NCI-H2029 (cell line): ENCODE measurements at places on chromosomes 12 and 14.

DNA sequence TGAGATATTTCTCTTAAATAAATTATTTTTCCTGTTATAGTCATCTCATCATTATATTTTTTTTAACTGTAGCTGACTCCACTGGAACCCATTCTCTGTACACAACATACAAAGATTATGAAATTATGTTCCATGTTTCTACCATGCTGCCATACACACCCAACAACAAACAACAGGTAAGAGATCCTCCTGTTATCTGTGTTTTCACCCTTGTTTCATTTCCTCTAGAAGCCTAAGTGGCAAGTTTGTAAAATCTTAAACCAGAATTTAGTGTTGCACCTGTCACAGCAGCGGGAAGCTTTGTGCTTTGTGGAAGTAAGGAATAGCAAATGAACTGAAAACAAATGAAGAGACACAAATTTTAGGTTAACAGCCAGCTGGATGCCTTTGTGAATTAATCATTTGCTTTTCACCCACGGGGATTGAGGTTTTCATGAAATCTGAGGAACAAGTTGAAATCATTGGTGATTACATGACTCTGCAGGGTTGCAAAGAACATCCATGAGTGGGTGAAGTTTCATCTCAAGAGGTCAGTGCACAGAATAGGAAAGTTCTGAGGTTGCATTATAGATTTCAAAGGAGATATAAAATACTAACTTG is 273.9 kb upstream of the RGS6 start:
- DNase-seq = no peak

DNA sequence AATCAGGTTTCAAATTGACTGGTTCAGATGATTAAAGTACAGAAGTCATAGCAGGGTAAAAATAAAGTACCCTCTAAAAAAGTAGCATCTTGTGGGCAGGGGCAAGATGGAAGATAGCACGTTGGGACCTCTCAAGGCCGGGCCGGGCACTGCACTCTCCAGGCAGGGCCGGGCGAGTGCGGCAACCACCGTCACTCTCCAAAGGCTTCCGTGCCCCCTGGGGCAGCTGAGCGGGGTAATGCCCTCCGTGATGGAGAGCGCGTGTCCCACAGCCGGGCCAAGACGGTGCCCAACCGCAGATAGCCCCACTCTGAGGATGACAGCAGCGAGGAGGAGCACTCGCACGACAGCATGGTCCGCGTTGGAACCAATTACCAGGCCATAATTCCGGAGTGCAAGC is 8.6 kb upstream of the PLXNC1 start:
- DNase-seq = no peak

DNA sequence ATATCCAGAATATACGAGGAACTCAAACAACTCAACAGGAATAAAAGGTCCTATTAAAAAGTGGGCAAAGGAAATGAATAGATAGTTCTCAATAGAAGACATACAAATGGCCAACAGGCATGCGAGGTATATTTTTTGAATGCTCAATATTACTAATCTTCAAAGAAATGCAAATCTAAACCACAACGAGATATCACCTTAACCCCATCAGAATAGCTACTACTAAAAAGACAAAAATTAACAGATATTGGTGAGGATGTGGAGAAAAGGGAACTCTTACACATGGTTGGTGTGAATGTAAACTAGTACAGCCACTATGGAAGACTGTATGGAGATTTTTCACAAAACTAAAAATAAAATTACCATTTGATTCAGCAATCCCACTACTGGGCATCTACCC is 99.2 kb downstream of the TMEM260 start:
- no peak for DNase-seq

GRCh38 chr12:132162508-132163031 is 18.3 kb downstream of the NOC4L start:
- DNase-seq = no peak

DNA sequence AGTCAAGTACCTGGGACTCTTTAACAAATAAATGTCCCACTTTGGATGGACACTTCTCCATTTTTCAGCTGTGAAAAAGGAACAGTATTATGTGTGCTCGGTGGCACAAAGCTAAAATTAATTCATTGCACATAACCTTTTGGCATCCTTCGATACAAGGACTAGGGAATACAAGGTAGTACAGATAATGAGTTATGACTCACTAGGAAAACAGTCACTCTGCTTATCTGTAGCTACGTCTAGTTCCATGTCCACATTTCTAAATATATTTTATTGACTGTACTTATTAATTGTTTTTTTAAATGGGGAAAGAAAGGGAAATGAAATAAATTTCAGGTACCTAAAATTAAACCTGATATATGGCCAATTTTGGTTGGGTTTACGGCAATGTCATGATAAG is 35.2 kb upstream of the RIC8B start:
- no peak for DNase-seq

DNA sequence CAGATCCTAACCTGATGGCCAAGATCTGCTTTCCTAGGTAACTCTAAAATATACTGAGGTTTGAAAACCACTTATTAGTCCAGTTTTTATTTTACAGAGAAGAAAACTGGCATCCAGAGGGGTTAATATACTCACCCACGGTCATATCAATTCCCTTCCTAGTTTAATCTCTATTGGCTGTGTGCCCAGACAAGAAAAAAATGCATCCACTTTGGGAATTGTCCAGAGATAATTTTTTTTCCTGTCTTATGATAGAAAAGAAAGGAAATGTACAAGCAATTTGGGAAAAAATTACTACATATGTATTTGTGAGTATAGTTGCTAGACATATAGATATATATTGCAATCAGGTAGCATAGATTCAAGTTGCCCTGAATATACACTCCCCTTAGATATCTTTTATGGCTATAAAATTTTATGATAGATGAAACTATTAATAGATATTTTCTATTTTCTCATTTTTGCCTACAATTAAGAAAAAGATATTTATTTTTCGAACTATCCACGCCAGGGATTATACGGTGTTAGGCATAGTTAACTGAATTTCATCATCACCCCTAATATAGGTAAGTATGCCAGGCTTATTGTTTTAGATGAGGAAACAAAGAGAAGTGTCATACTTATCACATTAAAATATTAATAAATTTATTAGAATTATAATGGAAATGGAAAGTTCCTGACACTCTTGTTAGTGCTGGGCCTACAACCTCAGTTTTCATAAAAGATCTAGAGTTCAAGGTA is 100.5 kb upstream of the SLC38A2 start:
- DNase-seq = peak; percentile 35

- DNase-seq = peak; percentile 85
Measured at GRCh38 chr12:14403711-14404196, 38.3 kb downstream of the ATF7IP start.

- no peak for DNase-seq
Measured at GRCh38 chr14:102616799-102617198, 24.4 kb downstream of the RCOR1 start.

DNA sequence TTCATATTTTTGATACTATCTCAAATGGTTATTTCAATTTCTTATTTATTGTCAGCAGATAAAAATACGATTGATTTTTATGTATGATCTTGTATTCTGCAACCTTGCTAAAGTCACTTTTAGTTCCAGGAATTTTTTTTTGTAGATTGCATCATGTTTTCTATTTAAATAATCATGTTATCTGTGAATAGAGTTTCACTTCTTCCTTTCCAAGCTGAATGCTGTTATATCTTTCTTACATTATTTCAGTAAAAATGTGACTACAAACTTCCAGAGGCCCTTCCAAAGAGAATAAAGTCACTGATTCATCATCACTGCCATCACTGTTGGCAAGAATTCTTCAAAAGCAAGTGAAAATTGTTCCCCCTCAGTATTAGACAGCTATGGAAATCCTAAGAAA is 104.7 kb upstream of the RAP1B start:
- no peak for DNase-seq

DNA sequence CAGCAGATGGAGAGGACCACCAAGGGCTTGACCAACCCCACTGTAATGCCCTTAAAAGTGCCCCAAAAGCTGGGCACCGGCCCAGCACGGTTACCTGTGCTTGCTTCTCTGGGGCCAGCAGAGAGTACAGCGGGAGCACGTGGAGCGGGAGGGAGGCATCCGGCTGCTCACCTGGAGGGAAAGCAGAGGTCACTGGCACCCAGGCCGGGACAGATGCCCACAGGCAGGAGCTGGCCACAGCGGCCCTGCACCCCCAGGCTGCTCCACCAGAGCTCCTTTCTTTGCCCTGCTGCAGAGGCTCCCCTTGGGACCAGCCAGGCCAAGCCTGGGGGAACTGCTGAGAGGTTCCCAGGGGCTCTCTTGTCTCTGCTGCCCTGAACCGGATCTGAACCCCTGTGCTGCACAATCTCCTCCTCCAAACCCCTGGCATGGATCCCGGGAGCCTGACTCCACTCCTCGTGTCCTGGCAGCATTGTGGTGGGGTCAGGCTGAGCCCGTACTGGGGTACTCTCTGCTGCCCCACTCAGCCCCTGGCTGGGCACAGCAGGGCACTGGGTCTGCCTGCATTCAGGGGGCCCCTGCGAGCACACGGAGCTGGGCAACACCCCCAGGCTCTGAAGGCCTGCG is 24.0 kb downstream of the DHX37 start:
- DNase-seq = no peak

- DNase-seq = no peak
Measured at GRCh38 chr12:77998236-77998786, 167.6 kb downstream of the NAV3 start.

- no peak for DNase-seq
Measured at GRCh38 chr12:26109343-26109881, 15.4 kb downstream of the BHLHE41 start.

DNA sequence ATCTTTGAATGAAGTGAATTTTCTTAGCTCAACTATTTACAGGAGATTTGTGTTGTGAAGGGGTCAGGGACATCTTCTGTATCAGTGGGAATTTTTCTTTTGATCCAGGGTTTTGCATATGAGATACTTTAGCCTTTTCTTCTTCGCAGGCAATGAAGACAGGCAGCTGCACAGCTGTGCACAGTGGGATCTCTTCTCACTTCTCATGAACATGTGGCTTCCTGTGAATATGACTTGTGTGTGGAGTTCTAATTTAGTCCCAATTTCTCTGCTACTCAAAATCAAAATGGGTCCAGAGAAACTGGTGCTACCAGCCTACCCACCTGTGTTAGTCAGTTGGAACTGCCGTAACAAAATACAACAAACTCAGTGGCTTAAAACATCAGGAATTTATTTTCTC is 37.8 kb downstream of the ARF6 start:
- DNase-seq = no peak

DNA sequence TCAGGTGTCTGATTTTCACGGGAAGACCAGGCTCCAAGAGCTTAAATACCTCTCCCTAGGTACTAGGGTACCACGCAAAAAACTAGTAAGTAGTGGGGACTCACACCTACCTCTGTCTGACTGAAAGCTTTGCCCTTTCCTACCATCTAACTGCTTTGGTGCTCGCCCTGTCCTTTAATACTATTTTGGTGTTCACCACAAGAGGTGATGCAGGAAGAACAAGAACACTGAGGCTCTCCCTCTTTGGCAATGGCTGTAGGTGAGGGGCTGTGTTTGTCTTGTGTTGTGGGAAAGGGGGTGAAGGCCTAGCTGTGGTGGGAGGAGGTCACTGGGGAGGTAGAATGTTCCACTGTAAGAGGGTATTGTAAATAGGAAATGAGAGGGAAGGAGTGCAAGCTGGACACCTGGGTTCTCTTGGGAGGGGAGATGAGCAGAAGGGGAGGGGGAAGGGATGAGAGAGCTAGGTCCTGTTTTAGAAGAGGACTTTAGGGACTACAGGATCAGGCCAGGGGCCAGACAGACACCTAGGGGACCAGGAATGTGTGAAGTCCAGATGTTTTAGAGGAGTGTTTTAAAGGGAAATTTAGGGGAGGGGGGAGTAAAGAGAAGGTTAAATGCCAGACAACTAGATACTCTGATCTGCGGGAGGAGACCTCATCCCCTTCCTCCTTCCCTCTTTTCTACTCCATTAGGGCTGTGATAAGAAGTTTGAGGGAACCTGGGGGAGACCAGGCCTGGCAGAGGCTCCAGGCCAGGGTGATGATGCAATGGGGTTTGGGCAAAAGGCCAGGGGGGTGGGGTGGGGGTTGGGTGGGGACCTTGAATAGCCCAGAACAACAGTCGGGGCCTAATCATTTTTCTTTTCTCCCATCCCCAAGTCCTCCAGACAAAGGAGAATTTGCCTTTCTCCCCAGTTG is 2.1 kb downstream of the ITGA5 start:
- no peak for DNase-seq

GRCh38 chr14:34003082-34003668 is 52.3 kb upstream of the EGLN3 start:
- DNase-seq = no peak

- DNase-seq = no peak
Measured at GRCh38 chr12:118183155-118183554, 47.2 kb downstream of the PEBP1 start.

DNA sequence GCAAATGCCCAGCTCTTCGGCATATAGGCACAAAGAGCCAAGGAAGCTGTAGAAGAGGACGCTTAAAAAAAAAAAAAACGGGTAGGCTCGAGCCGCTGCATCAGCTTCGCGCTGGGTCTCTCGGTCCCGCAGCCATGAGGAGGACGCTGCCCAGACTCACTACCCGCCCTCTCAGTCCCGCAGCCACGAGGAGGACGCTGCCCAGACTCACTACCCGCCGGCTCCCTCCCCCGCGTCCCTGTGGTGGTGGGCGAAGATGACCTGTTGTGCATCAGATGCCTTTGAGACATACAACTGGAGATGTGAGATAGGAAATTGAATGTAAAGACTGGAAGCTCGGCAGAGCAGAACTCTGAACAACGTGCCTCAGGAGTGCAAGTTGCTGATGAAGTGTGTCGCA is 11.4 kb upstream of the SPSB2 start:
- DNase-seq = no peak

GRCh38 chr12:62606654-62607053 is 140.0 kb downstream of the MON2 start:
- DNase-seq = no peak

- no peak for DNase-seq
Measured at GRCh38 chr12:2586156-2587038, 208.4 kb upstream of the FKBP4 start.

GRCh38 chr12:77377622-77378021 is 312.3 kb upstream of the E2F7 start:
- no peak for DNase-seq

DNA sequence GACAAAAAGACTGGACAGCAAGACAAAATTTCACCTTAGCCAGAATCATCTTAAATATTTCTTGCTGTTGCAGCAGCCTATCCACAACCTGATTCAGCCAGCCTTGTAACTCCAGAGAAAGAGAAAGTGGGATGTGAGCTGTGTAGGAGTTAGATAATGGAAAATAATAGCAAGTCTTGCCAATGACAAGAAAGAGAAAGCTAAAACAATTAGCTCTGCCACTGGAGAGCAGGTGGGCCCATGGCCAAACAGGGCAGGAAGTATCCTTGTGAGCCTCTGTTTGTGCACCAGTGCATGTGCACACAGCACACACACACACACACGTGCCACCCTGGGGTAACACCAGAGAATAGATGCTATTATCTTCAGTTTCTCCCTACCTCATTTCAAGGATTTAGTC is 106.0 kb upstream of the CCDC196 start:
- DNase-seq = peak; percentile 36

DNA sequence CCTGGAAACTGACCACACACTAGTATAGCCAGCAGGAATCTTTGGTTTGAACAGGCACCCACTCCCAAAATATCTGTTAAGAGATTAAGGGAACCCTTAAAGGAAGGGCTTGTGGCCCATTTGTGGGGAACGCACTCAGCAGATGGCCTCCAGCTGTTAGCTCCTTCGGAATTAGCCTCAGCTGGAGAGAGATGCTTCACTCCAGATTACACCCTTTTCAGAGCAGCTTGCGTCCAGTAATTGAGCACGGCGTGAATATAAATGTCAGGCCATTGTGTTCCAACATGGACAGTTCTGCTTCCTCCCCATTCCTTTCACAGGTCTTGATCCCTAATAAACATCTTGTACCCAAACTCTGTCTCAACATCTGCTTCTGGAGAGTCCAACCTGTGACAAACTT is 397.8 kb downstream of the SEC23A start:
- DNase-seq = no peak

- DNase-seq = no peak
Measured at GRCh38 chr12:49631336-49631907, 8.1 kb downstream of the PRPF40B start.
